Activated CD8-positive, alpha-beta memory T cell treated with anti-CD3 and anti-CD28 coated beads for 24 hours (primary cell): ENCODE measurements at places on chromosomes 16 and 17.

DNA sequence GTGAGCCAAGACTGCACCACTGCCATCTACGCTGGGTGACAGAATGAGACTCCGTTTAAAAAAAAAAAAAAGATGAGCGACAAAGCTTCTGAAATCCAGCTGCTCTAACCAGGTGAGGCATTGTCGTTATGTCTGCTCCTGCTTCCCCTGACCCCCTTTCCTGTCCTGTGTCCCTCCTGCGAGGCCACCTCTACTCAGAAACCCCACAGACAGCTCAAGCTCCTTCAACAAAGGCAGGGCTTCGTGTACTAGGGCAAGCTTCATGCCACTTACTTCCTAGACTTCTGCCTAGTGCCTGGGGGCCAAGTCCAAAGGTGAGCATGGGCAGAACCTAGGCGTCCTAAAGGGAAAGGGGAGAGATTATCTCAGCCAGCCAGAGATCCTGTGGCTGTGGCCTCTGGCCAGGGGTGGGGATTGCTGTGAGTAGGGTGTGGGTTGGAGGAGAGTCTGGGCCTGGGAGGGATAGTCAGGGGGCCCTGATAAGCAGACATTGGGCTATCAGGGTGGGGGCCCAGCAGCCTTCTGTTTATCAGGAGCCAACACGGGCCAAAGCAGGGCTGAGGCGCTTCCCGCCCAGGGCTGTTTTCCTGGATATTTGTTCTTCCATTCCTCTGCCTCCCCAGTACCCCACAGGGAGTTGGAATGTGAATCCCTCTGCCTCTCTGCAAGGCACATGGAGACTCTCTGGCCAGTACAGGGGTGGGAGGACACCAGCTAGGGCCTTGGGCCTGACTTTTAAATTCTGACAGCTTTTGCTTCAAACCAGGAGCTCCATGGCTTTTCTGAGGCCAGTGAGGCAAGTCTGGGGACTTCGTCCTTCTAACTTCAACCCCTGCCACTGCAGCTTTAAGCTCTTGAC lies 10.4 kb downstream of the ERAL1 start:
- no peak for DNase-seq

GRCh38 chr16:74892574-74893461 lies 92.1 kb downstream of the WDR59 start:
- no peak for DNase-seq

DNA sequence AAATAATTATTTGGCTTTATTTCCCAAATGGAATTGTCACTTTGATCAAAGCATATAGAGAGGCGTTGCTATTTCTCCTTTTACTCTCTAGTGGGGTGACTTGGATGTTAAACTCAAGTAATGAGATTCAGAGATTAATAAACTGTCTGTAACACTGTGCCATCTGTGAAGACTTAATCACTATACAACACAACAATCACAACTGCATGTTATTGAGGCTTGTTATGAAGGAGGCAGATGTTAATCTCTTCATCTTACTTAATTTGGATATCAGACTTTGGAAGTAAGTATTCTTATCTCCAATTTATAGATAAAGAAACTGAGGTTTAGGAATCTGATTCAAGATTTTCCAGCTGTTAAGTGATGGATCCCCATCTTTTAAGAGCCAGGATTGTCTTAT lies 132.5 kb downstream of the CNTNAP4 start:
- no peak for DNase-seq

- no peak for DNase-seq
These were observed 282.9 kb downstream of the SOX9 start for GRCh38 chr17:72403713-72404209.

- peak; percentile 60 for DNase-seq
These were observed 786 bp upstream of the CDK5RAP3 start for GRCh38 chr17:47969930-47970724.

GRCh38 chr16:49800441-49800840 lies 55.5 kb downstream of the ZNF423 start:
- DNase-seq = no peak

DNA sequence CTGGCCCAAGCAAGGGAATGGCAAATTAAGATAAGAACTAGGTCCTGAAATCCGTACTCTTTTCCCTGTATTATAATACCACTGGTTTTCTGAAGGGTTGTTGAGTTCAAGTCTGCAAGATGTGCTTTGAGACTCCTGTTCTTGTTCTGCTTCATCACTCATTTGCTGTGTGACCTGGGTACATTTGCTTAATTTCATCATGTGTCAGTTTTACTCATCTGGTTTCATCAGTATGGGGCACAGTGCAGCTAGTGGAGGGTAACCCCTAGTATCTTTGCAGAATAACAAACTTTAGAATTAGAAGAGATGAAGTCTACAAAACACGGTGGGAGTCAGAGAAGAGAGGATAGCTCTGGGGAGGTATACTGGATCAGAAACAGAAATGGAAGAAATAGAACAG lies 21.9 kb upstream of the EFCAB13 start:
- peak; percentile 5 for DNase-seq

DNA sequence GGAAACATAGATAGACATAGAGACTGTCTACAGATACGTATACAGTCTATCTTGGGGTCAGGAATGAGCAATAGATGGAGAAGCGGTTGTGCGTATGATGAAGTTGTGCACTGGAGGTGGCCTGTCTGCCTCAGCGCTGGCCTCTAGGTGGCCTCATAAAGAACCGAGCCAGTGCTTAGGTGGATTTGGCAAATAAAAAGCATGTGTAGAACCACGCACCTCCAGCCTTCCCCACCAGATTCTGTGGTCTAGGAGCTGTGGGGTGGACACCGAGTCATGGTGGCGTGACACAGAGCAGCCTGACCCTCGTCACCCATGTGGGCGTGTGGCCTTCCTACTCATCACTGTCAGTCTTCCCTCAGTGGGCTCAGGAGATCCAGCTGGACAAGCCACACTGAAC lies 34.0 kb downstream of the PGS1 start:
- DNase-seq = no peak

DNA sequence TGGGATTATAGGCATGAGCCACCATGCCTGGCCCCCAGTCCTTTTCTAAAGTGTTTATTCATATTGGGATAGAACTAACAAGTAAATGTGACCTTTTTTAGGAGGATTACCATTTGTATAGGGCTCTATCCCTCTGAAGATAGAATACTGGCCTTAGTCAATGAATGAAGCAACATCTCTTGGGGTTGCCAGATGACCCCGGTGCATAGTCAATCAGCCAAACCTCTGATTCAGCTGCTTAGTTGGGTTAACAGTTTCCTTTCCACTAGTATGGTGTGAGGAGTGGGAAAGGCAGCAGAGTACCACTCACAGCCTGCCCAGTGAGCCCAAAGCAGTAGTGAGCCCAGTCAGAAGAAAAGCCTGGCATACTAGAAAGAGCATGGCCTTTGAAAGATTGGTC lies 94.6 kb upstream of the TBX2 start:
- no peak for DNase-seq

GRCh38 chr17:81992306-81993102 lies 15.1 kb downstream of the ASPSCR1 start:
- DNase-seq = no peak

- DNase-seq = no peak
These were observed 17.9 kb upstream of the HEXD start for GRCh38 chr17:82400206-82400605.
